ENCODE measurements at places on chromosomes 1 and 21.

DNA sequence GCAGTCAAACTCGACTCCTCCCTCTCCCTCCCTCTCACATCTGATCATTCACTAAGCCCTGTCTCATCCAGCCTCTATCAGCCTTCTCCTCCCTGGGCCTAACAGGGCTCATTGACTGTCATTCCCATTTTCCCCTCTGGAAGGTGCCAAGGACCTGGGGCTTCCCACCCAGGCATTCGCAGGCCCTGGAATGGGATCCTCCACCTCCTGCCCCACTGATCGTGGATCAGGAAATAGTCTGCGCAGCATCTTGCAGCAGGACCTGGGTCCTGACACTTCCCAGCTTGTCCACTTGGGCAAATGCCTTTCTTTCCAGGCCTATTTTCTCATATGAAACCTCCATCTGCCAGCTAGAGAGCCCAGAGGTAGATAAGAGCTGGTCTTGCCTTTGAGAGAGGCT is 71.2 kb upstream of the ZC3H12A start:
- DNase-seq = no peak

- no peak for DNase-seq
These were observed 159.6 kb downstream of the DENND1B start for GRCh38 chr1:197615693-197616011.

DNA sequence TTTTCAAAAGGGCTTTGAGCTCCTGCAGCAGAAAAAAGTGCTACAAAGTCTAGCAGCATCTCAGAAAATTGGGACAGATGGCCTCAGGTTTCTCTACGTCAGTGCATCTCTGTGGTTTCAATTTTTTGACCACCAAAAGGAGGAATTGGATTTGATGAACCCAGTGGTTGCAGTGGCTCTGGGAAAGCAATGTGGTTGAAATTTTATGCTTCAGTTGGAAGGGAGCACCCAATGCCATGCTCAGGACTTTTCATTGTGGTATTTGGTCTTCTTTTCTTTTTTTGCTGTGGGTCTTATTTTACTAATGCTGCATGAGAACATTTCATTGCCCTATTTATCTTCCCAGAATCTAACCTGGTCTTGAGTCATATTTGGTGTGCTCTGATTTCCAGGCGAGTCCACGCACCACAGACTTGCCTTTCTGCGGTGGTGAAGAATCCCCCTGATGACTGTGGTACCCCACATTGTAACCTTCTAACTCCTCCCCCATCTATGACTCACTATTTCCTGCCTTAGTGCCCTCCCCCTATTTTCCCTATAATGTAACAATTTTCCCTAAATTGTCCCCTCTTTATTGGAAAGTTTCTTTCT is 56.7 kb downstream of the S1PR1 start:
- no peak for DNase-seq

- no peak for DNase-seq
These were observed 705 bp upstream of the QSOX1 start for GRCh38 chr1:180154003-180154324.

- DNase-seq = no peak
These were observed 31.0 kb upstream of the LMX1A start for GRCh38 chr1:165387505-165387904.

DNA sequence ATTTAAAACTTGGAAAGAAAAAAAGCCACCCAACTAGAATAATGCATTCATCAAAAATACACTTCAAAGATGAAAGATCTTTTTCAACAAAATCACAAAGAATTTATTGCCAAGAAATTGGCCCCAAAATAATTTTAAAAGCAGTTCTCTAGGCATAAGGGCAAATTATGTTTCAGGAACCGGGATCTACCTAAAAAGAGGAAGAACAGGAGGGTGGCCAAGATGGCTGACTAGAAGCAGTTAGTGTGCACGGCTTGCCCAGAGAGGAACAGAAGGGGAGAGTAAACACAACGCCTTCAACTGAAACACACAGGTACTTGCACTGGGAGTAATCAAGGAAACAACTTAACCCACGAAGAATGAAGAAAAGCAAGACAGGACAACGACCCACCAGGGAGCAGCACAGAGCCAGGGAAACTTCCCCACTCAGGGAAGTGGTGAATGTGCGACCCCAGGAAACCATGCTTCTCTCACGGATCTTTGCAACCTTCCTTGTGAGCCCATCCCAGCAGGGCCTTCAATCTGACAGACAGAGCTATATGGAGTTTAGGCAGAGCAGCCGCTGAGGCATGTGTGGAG is 46.1 kb downstream of the ACKR1 start:
- no peak for DNase-seq

DNA sequence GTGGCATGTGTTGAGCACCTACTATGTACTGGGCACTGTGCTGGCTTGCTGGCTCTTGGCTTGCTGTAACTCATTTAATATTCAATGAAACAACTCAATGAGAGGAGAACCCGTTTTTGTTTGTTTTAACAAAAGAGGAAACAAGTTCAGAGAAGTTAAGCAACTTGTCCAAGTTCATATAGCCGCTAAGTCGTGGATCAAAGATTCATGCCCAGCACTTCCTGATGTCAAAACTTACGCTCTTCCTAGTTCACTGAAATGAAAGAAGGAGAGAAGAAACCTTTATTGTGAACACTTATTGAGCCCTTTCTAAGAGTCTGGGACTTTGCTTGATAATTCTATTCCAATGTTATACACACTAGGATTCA is 475.9 kb downstream of the PTPRU start:
- no peak for DNase-seq

DNA sequence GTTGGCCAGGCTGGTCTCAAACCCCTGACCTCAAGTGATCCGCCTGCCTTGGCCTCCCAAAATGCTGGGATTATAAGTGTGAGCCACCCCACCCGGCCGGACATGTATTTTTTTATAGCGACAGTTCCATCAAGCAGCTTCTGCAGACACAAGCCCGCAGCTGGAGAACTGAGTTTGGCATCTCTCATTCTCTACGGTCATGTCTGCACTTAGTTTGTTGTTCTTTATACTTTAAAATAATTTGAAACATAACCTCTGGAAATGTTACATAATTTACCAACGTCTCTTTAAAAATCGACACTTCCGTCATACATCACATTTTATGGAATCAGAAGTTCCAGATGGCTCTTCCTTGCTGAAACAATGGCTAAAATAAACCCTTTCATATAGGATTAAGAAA is 183.6 kb downstream of the DYRK1A start:
- DNase-seq = no peak

DNA sequence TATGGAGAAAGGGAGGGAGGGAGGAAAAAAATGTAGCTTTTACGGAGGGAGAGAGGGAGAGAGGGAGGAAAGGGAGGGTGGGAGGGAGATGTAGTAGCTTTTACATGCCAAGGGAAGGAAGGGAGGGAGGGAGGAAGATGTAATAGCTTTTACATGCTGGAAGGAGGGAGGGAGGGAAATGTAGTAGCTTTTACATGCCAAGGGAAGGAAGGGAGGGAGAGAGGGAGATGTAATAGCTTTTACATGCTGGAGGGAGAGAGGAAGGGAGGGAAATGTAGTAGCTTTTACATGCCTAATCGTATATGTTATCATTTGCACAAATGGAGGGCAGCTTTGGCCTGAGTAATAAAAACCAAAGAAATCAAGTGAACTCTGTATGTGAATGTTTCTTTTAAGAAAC is 35.6 kb downstream of the EEIG2 start:
- no peak for DNase-seq

- no peak for DNase-seq
These were observed 6.8 kb downstream of the KCNJ10 start for GRCh38 chr1:160063176-160063575.

GRCh38 chr1:209704584-209704983 is at the start of gene HSD11B1:
Gene HSD11B1 (plus strand): TSS chr1:209704846. CDS start chr1:209704943, 97 bp downstream.
- no peak for DNase-seq

GRCh38 chr1:85048296-85049064 is at the start of gene MCOLN3:
Gene MCOLN3 (minus strand): TSS chr1:85048500. CDS start chr1:85045360, 3,140 bp downstream.
- peak; percentile 30 for DNase-seq

DNA sequence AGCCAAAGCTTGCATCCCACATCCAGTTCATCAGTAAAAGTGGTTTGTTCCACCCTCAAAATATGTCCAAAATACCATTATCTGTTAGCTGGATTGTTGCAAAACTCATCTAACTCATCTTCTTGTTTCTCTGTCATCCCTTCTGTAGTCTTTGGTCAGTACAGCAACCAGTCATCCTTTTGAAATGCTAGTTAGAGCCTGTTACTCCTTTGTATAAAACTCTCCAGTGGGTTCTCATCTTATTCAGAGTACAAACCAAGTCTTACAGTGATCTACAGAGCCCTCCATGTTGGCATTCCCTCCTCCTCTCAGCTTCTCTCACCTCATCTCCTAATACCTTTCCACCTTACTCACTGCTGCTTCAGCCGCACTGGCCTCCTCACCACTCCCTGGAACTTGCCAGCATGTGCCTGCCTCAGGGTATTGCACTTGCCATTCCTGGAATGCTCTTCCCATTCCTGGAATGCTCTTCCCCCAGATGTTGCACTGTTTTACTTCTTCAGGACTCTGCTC is 70.6 kb downstream of the LAMC1 start:
- DNase-seq = no peak

DNA sequence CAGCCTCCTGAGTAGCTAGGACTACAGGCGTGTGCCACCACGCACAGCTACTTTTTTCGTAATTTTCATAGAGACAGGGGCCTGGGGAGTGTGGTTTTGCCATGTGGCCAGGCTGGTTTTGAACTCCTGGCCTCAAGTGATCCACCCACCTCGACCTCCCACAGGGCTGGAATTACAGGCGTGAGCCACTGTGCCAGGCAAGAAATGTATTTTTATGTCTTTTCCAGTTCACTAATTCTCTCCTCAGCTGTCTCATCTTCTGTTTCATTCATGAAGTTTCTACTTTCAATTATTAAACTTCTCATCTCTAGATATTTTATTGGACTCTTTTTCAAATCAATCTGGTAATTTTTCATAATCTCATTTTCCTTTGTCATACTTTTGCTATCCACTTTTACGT is 72.1 kb upstream of the DISP3 start:
- no peak for DNase-seq

- no peak for DNase-seq
These were observed 13.0 kb downstream of the WNT9A start for GRCh38 chr1:227934476-227935313.
